ENCODE measurements at places on chromosomes 6 and 20.
A peak's percentile ranks its signal among the peaks of the same experiment; 100 is the strongest.

- no peak for DNase-seq
Measured at GRCh38 chr6:168125429-168126001, 46.5 kb upstream of the FRMD1 start.

DNA sequence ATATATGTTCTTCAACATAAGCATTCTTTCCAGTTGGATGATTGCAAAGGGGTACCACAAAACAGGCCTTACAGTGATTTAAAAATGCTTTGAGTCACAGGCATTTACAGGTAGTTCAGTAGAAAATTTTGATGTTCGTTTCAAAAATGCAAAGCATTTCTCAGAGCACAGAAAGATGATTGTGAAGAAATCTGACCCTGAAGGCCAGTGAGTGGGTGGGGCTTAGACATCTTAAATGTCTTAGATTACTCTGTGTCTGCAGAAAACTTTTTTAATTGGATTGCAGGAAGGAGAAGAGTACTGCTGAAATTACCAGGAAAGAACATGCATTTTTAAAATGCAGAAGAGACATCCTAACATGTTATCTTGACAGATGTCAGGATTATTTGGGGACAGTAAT, 268.3 kb downstream of the CDKAL1 start:
- no peak for DNase-seq

DNA sequence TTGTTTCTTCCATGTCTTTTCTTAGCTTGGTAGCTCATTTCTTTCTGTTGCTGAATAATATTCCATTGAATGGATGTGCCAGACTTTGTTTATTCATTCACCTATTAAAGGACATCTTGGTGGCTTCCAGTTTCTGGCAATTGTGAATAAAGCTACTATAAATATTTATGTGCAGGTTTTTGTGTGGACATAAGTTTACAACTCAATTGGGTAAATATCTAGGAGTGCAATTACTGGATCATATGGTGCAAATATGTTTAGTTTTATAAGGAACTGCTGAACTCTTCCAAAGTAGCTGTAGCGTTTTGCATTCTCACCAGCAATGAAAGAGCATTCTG, 16.8 kb upstream of the SDCBP2 start:
- DNase-seq: no peak

- no peak for DNase-seq
Measured at GRCh38 chr20:24588047-24588635, 118.7 kb downstream of the SYNDIG1 start.

GRCh38 chr6:98648211-98648914, 186.0 kb upstream of the POU3F2 start:
- DNase-seq: no peak

- DNase-seq: no peak
Measured at GRCh38 chr20:2004171-2004570, 10.3 kb upstream of the PDYN start.

- no peak for DNase-seq
Measured at GRCh38 chr6:167985911-167986595, 11.4 kb upstream of the KIF25 start.

DNA sequence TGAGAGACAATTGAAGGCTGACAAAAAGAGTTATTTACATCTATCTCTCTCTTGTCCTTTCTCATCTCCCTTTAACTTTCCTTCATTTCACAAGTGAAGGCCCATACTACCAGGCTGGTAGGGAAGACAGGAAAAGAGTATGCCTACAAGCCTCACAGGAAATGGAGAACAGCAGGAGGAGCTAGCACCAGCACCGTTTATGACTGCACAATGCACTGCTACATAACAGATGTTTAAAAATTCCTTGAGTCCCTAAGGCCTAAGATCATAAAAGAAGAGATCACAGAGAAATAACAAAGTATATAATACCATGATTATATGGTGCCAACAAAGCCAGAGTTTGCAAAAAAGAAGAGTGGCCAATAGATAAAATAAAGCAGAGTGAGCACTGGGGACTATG, 194.8 kb downstream of the UNC5CL start:
- DNase-seq: no peak

GRCh38 chr6:89208551-89208950, 8.6 kb downstream of the GABRR1 start:
- no peak for DNase-seq

GRCh38 chr6:77926198-77926751, 273.4 kb downstream of the MEI4 start:
- DNase-seq: no peak

DNA sequence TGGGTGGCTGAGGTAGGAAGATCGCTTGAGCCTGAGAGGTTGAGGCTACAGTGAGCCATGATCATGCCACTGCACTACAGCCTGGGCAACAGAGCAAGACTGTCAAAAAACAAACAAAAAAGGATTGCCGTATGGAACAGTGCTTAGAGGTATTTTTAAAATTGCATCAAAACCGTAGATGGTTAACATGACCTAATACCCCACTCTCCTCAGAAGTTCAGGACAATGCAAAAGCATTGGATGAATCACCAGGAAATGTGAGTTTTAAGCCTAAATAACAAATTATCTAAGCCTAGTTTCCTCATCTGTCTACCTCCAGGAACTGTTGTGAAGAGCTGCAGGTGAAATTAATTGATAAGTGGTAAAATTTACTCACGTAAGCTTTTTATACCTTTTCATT, 123.8 kb upstream of the ID4 start:
- DNase-seq: no peak

DNA sequence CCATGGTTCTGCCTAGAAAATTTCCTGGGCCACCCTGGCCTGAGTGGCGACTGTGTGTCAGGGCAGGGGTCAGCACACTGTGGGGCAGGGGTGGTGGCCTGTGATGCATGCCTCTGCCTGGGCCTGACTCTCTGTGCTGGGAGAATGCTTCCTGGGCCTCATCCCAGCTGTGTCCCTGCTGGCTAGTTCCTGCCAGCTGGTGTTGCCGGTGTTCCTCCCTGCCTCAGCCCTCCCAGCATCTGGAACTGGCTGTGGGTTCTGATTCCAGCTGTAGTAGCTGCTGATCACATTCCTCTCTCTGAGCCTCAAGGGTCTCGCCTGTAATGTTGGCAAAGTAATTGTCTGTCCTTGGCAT, 101.5 kb downstream of the SYCP2 start:
- DNase-seq: no peak

- no peak for DNase-seq
Measured at GRCh38 chr20:9668381-9668780, 154.0 kb downstream of the LAMP5 start.

DNA sequence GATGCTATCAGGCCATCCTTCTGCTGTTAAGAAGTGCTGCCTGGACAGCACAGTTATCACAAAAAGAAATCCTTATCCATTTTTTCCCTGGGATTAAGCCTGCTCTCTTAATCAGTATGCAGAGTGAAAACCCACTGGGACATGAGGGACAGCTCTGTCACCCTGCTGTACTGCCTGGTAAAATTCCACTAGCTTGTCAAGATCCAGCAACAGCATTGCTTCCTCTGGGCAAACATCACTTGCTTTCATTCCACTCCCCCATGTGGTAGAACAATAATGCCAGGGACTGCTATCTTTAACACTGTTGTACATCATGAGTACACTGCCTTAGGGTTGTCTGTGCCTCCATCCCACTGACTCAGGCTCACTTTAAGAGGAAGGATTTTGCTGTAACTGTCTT, 331.3 kb downstream of the KIF16B start:
- DNase-seq: no peak

- DNase-seq: no peak
Measured at GRCh38 chr6:53805725-53806124, 10.9 kb downstream of the LRRC1 start.

- no peak for DNase-seq
Measured at GRCh38 chr6:24339932-24340331, 17.9 kb downstream of the DCDC2 start.

GRCh38 chr6:78615430-78615904, 251.9 kb upstream of the IRAK1BP1 start:
- no peak for DNase-seq

GRCh38 chr20:53071833-53072232, 99.7 kb downstream of the TSHZ2 start:
- peak; percentile 21 for DNase-seq

DNA sequence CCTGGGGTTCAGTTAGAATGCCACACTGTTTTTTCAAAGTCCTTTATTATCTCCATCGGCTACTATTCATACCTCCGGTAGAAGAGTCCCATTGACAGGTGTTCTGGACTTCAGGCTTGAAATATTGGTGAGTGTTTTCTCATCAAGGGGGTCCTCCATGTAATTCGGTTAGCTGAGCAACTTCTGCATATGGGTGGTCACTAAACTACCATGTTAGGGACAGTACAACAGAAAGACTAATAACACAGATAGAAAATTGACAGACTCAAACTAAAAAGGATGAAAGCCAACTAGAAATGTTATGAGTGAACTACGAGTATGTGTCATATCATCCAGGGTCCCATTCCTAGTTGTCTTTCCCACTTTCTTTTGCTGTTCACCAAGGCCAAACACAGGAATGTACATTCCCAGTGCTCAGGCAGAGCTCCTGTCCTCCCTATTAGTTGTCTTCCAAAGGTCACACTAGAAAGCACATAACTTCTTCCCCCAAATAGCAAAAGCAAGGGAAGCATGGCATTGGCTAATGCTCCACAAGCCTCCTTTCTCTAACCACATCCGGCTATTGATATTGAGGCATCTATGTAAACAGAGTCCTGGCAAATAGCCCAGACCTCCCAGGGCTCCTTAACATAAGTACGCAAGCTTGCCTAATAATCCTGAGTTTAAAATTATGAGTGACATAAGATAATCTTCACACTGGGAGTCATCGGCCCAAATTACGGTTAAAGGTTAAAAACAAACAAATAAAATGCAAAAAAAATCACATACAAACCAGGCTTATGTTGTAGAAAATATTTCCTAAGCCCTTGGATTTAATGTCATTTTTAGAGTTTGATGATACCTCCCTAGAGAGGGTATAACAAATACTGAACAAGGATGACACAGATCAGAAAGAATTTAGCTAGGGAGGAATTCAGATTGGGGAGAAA, 13.2 kb downstream of the CCN2 start:
- no peak for DNase-seq

GRCh38 chr6:87714093-87714842, 12.2 kb upstream of the AKIRIN2 start:
- DNase-seq: no peak

GRCh38 chr20:32535953-32536823, 48.9 kb downstream of the NOL4L start:
- no peak for DNase-seq

DNA sequence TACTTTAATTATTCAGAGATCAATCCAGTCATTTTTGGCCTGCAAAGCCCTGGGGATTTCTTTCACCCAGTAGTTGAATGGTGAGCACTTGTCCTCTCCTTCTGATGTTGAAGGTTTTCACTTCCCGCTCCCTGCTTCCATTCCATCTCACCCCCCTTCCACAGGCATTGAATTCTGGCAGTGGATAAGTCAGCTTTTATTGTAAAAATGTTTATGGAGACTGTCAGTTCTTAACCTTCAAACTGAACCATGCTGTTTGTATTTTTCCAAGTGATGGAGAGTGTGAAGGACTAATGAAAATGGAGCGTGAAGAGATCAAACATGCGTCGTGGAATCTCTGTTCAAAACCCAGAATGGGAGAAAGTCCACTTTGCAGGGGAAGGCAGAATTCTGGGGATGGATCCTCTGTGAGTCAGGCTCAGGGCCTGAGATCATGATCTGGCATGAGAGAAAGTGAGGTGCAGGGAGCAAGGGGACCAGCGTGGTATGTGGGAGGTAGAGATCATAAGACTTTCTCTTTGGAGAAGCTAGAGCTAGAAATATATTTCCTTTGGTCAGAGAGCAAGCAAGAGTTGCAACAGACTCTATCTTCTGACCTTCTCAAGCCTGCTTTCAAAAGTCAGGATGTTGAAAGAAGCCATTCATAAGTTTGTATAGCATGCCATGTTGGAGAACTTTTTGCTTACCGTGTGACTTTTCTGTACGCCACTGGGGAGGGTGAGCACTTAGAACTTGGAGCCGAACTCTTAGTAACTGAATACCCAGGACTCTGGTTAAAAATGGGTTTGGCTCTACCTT, 30.2 kb downstream of the ISM1 start:
- DNase-seq: no peak

DNA sequence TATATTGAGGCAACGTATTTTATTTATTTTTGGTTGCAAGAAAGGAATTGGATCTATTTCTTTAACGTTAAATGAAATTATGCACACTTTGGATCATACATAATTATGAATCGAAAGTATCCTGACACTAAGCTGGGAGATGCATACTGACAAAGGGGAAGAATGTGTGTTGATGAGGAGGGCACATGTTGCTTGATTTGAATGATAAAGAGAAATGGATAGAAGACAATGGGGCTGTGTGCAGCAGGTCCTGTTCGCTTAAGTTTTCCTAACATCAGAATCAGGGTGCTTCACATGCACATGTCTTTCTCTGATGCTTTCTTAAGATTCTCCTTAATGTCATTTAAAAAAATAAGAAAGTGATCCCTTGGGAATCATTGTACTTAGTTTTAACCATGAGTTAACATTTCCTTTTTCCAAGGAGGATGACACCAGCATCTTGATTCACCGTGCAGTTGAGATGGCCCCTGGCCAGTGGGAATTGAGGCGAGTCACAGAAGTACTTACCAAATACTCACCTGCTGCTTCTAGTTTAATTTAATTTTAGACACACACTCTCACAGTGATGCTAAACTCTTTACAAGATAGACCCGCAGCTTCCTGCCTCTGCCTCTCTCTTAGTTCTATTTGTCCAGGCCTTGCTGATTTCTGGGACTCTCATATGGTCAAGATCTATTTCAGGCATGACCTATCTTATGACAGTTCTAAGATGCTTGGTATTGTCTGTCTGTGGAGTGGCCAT, 116.5 kb downstream of the CLIC5 start:
- DNase-seq: no peak

DNA sequence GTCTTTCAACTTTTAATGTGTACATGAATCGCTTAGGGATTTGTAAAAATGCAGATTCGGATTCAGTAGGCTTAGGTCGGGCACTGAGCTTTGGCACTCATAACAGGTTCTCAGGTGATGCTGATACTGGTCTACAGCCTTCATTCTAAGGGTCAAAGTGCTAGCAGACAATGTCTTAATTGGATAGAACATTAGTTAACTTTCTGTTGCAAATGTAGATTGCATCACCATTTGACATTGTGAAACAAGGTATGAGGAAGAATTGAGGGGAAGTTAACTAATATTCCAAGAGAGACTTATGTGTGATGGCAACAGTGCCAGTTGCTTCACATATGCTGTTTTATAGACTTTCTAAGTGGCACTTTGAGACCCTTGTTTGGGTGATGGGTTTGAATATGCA, 86.9 kb downstream of the MLIP start:
- DNase-seq: no peak

DNA sequence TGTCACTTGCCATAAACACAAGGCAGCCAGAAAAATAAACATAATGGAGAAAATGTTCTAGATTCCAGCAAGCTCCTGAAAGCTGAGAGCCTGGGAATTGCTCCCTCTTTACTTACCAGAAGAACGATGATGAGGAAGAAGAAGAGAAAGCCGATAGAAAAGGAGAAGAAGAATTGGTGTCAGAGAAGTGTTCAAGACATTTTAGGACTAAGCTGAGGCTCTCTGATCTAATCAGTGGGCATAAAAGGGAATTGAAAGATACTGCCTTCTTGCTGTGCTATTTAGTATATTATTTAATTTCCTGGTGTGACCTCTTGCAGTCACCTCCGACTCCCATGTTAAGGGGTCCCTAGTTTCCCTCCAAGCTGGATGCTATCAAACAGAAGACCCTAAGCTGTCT, 316.6 kb upstream of the JARID2 start:
- no peak for DNase-seq
